ENCODE measurements at places on chromosomes 1 and 21.
A peak's percentile ranks its signal among the peaks of the same experiment; 100 is the strongest.

DNA sequence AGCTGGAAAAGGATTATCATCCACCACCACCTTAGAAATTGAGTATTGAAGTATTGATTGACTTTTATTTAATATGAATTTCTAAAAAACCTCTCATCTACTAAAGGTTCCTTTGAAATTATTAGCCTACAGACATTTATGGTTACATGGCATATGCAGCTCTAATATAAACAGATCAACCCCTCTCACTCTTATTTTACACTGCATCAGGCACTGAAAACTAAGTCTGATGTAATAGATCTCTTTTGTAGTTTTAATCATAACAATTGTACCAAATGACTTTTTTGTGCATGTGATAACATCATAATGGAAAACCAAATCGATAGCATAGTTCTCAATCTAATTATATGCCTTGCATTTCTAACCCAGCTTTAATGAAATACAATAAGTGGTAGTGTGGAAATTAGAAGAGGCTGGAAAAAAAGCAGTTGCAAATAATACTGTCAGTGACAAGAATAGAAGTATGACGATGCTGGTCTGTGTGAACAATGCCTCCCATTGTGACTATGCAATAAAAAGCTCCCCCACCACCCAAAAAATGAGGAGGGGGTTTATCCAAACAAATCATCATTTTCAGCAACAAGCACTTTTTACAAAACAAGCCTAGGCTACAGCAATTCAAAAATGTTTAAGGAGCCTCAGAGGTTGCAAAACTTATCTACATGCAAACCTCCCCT lies 426.5 kb upstream of the NFIA start:
- DNase-seq, result no peak

DNA sequence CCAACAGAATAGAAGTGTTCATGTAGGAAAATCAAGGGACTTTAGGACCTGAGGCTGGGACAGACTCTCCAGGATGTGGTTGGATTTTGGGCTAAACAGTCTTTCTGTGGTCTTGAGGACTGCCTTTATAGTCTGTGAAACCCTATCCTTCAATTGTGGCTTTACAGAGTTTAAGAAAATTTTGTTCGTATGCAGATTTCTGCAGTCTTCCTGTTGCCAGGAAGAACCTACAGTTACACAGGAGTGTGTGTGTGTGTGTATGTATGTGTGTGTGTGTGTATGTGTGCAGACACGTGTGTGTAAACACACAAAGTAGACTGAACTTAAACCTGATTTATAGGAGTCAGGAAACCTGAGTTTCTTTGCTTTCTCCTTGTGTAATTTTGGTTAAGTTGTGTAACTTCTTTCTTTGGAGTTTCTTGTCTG lies 22.8 kb downstream of the NEK7 start:
- no peak for DNase-seq

GRCh38 chr21:29148530-29148929 lies 18.1 kb downstream of the MAP3K7CL start:
- DNase-seq, result no peak

- DNase-seq, result no peak
These were observed 4.1 kb downstream of the PNRC2 start for GRCh38 chr1:23963617-23964234.

GRCh38 chr1:53214376-53214940 lies 6.0 kb downstream of the CZIB start:
- DNase-seq, result no peak

DNA sequence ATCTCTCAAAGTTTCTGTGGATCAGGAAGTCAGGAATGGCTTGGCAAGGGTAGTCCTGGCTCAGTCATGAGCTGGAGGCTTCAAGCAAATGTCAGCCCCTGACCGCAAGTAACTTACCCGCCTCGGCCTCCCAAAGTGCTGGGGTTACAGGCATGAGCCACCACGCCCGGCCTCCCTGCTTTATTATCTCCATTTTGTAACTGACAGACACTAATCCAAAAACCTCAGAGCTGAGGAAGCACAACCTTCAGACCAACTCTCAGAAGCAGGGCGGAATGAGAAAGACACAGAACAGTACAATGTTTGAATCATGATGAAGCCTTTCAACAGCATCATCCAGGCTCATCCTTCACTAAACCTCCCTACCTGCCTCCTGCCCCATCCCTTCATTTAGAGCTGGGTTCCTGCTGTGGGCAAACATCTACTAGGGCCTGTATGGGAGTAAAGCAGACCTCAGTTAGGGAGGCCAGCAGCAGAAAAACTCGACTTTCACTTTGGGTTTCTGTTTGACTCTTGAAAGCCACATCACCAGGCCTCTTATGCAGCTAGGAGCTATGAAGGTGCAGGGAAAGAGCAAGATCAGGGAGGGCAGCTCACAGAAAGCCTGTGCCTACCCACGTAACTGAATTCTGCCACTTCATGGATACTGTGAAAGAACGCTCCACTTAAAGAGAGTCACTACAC lies 84.4 kb upstream of the RAB4A start:
- no peak for DNase-seq

DNA sequence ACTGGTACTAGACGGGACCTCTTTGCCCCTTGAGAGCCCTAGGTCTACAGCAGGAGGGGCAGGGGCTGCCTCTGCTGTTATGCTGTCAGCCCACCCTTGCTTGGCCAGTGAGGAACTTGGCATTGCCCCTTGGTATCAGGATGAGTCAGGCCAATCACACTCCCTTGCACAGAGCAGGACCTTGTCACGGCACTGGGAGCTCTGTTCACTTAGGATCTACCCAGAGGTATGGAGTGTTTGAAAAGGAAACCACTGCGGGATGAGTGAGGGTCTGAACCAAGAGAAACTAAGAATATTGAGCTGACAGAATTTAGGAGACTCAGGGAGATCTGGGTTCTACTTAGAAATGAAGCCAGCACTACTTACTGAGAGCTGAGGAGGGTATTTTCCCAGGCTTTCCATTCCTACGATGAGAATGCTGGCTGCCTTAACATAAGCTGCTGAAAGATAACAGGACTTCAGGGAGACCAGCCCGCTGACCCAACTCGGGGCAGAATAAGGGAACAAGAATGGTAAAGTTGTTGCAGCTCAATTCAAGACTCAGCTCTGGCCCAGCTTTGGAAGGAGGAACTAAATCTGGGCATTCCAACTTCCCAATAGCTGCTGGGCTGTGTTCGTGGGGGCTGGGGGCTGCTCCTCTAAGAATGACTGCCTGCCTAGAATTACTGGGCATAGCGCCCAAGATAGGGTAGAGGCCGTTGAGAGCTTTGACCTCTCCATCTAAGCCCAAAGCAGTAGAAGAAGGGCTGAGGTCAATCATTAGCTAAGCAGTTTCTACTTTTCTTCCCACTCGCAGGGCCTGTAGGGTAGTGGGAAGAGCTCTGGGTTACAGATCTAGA lies 1.5 kb downstream of the FABP3 start:
- DNase-seq, result no peak

DNA sequence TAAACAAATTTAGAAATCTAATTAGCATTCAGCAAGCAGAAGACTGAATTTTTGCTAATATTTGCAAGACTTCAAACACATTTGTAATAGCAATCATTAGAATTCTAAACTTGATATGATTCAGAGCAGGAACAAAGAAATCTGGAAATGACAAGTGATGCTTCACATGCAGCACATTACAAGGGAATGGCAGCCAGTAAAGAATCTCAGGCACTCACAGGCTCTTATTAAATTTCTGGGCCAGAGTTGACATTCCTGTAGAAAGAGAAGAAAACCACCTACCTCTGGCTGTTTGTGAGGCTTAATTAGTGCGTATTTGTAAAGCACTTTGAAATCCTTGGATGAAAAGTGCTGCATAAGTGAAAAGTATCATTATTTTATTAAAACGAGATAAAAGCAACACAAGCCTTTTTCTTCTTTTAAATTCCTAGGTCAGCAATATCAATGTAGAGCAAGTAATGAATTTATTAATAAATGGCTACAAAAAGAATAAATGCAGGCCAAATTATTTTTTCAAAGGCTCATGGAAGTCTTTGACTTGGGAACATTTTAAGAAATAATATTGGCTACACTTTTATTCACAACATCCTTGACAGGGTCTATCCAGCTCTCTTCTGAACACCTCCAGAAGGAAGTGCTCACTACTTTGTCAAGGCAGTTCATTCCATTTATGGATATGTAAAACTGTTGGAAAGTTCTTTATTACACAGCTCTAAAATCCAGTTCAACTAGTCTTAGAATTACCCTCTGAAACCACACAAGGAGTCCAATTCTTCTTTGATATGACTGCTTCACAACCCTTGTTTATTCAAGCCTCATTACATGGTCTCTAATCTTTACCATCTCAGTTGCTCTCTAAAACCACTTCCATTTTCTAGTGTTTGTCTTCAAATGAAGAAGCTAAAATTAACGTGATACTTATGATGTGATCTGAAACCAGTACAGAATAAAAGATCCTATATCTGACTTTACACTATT lies 32.1 kb upstream of the SCYL3 start:
- no peak for DNase-seq

- DNase-seq, result no peak
These were observed 51.6 kb downstream of the NID1 start for GRCh38 chr1:236013330-236013729.

GRCh38 chr1:206502812-206503211 lies 4.5 kb upstream of the RASSF5 start:
- DNase-seq, result no peak

- no peak for DNase-seq
These were observed 173.7 kb downstream of the HIVEP3 start for GRCh38 chr1:41745022-41745421.

DNA sequence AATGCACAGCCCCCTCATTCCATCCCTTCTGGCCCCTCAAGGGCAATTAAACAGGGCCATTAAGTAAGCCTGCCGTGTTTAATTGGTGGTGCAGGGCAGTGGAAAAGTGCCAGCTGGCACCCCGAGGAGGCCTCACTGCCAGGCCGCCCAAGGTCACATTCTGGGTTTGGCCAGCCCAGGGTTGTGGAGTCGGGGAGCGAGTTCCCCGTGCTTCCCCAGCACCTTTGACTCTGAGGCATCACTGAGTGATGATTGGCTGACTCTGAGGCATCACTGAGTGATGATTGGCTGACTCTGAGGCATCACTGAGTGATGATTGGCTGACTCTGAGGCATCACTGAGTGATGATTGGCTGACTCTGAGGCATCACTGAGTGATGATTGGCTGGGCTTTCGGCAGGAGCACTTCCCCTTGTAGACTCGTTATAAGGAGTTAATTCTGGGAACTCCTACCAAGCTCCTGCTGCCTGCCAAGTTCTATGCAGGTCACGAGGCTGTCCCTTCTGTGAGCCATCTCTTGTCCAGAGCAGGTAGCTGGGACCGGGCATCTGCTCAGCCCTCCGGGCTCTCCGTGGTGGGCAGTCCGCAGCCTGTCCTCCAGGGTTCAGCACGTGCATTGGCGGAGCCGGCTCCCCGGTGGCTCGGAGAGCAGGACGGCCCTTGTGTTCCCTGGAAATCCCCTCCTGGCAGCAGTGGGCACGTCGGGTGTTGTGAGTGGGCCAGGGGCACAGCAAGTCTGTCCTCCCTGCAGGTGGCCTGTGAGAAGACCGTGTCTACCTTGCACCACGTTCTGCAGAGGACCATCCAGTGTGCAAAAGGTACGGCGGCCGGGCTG lies 20.9 kb downstream of the CSTB start:
- DNase-seq, result no peak

- peak; percentile 6 for DNase-seq
These were observed 212.5 kb downstream of the NPHP4 start for GRCh38 chr1:5779608-5780323.

GRCh38 chr1:9340172-9340854 lies 47.6 kb downstream of the SPSB1 start:
- peak; percentile 91 for DNase-seq

DNA sequence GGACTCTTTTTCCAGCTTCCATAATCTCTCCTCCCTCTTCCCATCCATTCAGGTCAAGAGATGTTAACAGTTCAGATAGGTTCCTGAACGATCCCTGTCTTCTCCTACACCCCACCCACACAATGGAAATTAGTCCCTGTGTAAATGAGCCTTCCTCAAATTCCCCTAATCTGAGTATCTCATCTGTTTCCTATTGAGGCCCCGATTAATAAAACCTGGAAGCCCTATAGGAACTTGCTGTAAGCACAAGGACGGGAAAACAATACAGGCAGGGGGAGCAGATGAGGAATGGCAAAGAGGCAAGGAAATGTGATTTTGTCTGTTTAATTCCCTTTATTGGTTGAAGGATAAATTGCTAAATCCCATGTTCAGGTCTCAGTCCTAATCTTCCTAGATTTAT lies 7.1 kb upstream of the GPX7 start:
- DNase-seq, result no peak

- DNase-seq, result no peak
These were observed 708.1 kb downstream of the MRPL39 start for GRCh38 chr21:24899138-24899537.

DNA sequence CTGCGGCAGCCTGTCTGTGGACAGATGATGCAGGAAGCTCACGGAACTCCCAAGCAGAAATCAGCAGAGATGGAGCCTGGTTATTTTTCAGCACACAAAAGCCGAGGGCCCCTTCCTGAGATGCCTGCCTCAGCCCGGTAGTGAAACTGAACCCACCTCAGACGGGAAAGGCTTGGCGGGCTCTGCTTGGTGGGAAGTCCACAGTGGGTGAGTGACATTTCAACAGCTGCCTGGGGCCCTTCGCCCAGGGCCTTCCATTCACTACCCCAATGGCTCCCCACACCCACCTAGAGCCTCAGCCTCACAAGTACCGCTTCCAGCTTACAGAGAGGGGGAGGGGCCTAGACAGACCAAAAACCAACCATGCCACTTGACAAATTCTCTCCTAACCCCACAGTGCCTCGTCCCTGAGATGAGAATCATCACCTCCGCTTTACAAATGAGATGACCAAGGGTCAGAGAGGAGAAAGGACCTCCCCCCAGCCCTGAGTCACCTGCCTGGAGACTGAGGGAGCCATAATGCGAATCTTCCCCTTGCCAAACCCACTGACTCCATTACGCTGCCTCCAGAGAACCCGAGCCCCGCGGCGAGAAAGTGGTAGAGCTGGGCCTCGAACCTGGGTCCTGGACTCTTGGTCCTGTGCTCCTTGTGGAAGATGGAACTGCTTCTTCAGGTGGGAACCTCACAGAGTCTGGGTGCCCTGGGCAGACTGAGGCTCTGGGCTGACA lies 3.4 kb upstream of the ECE1 start:
- no peak for DNase-seq

- peak; percentile 10 for DNase-seq
These were observed 351.6 kb upstream of the PLXNA2 start for GRCh38 chr1:208595745-208596144.

DNA sequence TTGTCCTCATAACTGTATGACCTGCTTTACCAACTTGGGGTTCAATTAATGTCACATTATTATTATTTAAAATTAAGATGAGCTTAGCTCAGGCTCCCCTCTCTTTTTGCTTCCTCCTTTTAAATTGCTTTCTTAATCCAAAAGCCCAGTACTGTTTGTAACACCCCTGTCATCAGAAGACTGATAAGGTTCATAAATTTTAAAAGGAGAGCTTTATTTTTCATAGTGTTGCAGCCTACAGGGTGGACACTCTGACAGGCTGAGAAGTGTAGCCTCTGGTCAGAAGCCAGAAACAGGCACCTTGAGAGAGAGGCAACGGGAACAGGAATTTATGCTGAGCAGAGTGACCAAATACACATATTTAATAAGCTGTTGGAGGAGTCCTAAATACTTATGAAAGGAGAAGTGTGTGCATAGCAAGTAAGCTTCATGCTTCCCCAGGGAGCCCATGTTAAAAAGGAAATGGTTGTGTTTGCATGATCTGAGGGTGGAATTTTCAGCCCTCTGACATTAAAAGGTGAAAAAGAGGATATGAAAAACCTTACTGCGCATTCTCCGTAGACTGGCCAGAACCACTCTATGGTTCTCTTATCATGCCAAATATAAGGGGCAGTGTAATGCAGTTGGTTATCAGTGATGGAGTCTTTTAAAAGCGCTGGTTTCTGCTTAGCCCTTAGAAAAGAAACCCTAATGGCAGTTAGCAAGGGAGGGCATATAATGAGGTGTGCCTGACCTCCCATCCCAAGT lies 30.5 kb upstream of the FGGY start:
- DNase-seq, result no peak

Measured in epithelial cell of esophagus (primary cell).